ENCODE measurements at places on chromosomes 6 and 20.

- DNase-seq = no peak
Measured at GRCh38 chr6:4912559-4912958, 91.3 kb downstream of the RPP40 start.

DNA sequence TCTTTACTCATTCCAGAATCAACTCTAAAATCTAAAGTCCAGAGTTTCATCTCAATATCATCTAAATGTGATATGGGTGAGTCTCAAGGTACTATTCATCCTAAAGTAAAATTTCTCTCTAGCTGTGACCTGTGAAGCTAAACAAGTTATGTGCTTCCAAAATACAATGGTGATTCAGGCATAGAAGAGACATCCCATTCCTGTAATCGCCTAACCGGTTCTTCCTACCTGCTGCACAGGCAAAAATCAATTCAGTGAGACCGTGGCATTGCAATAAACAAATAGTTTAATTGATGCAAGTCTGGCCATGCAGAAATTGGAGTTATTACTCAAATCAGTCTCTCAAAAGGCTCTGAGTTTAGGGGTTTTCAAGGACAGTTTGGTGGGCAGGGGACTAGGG lies 232.8 kb downstream of the UBE3D start:
- DNase-seq = no peak

DNA sequence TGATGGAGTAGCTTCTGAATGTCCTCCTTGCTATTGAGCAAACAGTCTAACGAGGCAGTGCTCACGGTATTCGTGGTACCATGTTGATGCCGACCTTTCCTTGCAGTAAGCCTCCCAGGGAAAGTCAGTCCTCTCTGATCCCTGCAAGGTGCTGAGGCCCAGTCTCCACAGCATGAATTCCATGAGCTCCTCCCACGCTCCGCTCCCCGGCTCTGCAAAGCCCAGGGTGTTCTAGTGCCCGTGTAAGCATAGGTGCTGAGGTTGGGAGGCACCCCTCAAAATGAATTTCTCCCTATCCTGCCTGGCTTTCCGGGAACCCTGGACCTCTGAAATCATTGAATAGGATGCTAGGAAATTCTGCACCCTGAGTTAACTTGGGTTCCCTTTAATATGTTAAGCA lies 251.0 kb downstream of the TAF4 start:
- no peak for DNase-seq

DNA sequence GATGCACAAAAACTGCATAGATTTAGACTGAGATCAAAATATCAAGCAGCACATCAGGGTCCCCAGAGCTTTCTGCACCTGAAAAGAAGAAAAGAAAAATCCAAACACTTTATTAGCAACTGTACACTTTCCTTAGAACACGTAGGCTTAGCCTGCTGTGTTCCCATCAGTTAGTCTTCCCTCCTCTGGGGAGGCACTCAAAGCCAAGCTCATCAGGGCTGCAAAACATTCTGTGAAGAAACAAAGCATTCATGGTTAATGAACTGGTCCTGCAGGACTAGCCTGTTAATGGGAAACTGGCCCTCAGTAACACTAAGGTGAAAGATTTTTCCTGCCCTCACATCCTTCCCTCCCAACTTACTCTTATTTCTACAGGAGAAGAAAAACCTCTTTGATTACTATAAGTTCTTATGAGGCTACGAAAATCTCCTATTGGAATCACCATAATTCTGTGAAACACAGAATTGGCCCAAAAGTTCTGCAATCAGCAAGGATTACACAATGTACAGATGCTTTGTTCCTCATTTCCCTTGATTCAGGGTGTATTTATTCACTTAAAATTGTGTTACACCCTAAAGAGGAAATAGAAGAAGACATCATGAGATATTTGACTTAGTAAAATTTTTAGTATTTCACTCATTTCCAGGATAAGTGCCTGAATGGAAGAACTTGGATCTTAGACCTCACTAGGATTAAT lies 901.0 kb upstream of the MAP3K7 start:
- DNase-seq = no peak

DNA sequence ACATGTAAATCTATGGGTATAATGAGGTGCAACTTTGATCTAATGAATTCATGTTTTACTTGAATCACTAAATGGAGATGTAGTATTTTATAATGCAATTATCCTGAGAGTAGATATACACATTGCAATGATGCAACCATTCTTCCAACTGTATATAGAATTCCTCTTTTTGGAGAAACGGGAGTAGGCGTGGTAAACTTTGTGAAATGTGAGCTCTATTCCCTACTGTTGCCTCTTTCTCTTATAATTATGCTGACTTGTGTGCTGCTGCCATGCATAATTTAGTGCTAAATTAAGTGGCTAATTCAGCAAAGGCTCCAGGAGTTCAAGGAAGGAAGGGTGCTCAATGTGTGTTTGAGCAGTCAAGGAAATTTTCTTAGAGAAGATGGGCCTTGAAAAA lies 116.6 kb upstream of the SLC35B3 start:
- no peak for DNase-seq
